ENCODE measurements at places on chromosomes 3 and 15.

DNA sequence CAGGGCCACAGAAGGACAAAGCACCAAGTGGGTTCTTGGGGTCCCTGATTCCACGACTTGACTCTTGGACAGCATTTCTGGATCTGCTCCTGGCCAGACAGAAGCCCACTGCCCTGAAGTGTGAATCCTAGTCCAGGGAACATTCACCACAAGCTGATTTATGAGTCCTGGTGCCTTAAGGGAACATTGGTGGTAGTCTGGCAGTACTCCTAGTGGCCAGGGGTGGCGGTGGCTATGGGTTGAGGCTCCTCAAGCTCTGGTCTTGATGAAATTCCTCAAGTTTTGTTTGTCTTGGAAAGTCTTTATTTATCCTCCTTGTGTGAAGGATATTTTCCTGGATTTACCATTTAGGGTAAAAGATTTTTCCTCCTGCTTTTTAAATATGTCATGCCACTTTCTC is 307.5 kb downstream of the PYDC2 start:
- DNase-seq: no peak

DNA sequence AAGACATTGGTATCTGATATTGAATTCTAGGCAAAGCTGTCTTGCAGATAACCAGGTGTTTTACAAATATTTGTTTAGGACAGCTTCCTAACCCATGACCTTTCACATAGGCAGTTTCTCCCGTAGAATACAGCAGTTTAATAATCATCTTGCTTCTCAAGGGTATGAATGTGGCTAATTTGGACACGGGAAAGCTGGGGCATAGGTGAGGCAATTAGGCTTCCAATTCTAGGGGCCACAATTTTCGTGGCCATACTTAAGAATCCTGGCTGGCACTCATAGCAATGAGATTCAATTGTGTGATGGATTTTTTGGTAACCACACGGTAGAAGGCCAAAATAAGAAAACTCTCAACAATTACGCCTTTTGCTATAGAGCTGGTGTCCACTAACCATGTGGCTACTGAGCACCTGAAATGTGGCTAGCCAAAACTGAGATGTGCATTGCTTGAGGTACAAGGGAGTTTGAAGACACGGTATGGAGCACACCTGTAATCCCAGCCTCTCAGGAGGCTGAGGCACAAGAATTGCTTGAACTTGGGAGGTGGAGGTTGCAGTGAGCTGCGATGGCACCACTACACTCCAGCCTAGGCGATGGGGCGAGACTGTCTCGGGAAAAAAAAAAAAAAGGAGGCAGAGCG is 34.4 kb downstream of the TFRC start:
- DNase-seq: no peak

- DNase-seq: no peak
Measured at GRCh38 chr3:104731074-104731473, 635.6 kb upstream of the ALCAM start.

DNA sequence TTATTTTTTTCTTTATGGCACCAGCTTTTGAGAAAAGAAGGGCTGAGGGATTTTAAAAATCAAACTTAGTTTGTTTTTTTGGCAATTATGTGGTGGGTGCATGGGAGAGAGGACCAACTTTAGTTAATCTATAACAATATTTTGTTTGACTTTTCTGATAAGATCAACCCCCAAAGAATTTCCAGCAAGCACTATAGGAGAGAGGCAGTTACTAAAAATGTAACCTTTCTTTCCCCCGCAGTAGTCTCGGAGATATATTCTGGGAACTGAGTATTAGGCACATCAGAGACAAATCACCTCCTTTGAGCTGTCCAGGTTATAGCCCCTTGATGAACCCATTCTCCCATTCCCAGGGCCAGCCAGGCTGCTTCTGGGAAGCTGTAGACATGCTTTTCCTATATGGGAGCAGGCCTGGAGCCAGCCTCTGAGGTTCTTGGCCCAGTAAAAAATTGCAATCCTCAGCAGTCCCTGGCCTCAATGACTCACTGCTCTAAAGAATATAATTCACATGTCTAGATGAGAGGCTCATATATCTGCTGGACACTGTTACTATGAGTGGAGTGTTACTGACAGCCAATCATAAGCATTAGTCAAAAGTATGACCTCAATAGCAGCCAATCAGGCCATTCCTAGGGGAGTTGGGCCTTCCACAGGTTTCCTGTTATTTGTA is 138.3 kb upstream of the AGBL1 start:
- DNase-seq: no peak

DNA sequence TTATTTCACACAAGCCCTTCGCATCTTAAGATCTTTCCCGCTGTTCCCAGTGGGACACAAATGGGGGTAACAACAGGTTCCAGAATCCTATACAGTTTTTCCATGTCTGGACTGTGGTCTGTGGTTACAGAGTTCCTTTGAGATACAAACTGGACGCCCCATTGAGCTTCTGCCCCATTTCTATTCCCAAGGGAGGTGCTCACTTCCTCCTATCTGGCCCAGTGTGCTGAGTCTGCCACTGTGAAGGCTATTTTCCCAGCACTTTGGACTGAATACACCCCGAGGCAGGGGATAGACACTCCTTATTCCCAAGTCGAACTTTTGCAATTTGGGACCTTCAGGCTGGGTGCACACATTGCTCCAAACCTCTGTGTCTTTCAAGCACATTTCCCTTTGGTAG is 44.0 kb downstream of the MESD start:
- no peak for DNase-seq
